ENCODE measurements at places on chromosomes 16 and 17.
A peak's percentile ranks its signal among the peaks of the same experiment; 100 is the strongest.

DNA sequence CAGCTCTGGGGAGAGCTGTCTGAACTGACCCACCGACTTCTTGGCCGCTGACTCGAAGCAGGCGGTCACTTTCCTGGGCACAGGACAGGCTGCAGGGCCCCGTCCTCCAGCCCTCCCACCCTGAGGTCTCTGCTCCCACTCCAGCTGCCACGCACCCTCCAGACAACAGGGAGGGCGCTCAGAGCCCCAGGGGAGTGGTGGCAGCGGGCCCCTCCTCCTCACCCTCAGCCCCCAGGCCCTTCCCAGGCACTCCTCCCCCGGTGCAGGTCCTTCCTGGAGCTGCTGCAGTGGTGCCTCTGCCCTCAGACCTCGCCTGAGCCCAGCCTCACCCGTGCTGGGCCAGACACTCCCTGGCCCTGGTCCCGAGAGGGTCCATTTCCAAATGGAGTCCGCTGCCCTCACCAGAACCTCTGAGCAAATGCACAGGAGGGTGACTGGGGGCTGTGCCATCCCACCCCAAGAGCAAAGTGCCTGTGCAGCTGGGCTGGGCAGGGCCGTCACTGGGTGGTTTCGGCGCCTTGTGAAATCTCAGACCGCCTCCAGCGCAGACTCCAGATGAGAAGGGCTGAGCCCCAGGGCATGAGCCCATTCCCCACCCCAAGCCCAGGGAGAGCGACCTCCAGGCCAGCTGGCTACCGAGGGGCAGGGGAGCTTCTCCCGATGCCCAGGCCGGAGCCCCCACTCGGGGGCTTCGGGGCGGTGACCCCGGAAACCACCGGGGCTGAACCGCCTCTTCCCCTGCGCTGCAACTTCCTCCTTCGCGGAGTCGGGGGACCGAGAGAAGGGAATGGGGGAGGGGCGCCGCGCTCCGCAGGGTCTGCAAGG lies 717 bp downstream of the CYBA start:
- DNase-seq: peak; percentile 65

DNA sequence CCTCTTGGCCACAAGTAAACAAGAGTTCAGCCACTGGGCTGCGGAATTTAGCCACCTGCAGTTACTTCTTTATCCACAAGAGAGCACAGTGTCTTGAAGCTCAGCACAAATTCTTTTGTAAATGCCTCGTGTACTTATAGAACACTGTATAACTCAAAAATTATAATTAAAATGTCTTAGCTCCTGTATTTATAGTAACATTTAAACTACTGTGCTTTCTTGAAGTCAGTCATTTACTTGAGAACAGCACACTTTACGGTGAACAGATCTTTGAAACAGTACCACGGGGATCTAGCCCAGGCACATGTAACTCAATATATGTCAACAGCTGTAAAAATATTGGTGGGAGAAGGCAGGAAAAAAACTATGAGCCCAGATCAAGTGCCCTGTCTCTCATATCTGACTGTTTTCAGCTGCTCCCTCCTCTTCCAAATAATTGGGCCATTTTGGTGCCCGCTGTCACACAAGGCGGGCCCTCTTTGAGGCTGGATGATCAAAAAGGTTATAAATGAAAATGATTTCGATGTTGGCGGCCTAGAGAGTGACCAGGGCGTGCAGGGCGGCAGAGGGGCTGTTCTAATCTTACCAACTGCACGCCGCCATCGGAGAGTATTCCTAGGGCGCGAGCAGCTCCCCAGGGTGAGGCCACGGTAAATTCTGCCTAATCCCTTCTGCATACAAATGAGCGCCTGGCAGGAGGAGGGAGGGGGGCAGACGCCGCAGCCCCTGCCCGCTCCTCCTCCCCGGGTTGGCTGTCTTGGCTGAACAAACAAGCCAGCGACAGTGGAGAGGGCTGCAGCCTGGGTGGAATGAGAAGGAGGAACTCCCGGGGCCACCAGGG lies 183.2 kb downstream of the C16orf78 start:
- no peak for DNase-seq

- DNase-seq: no peak
These were observed 15.4 kb downstream of the RBFOX3 start for GRCh38 chr17:79595471-79595870.

GRCh38 chr17:6567528-6568183 lies 11.3 kb upstream of the PITPNM3 start:
- no peak for DNase-seq

DNA sequence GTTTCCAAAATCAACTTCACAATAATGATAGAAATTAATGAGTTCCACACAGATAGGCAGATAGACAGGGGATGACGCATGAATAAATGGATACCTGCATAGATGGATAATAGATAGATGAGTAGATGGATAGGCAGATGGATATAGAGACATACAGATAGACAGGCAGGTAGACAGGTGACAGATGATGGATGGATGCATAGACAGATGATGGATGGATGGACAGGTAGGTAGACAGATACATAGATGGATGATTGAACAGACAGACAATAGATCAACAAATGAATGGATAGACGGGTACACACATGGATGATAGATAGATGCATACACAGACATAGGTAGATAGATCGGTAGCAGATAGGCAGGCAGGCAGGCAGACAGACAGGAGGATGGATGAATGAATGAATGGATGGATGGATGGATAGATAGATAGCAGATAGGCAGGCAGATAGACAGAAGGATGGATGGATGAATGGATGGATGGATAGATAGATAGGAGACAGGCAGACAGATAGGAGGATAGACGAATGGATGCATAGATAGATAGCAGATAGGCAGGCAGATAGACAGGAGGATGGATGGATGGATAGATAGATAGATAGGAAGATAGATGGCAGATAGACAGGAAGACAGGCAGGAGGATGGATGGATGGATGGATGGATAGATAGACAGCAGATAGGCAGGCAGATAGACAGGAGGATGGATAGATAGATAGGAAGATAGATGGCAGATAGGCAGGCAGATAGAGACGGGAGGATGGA lies 142.5 kb downstream of the RBFOX3 start:
- no peak for DNase-seq

GRCh38 chr17:74466828-74467184 lies 372 bp downstream of the CD300A start:
- DNase-seq: no peak

DNA sequence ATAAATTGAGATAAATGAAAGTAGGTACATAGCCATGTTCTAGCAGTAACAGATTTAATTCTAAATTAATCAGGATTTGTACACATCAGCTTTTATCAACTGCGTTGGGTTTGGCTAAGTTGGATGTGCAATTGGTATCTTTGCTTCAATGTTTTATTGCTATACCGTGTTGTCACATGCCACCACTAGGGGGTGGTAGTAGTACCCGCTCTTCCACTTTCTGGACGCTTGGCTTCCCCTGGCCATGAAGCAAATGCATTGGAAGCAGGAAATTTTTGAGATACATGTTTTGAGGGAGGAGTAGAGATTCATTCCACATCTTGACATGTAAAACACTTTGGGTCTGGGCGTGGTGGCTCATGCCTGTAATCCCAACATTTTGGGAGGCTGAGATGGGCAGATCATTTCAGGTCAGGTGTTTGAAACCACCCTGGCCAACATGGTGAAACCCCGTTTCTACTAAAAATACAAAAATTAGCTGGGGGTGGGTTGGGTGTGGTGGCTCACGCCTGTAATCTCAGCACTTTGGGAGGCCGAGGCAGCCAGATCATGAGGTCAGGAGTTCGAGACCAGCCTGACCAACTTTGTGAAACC lies 58.6 kb downstream of the EMP2 start:
- DNase-seq: peak; percentile 77

- peak; percentile 39 for DNase-seq
These were observed 150.7 kb downstream of the SOCS1 start for GRCh38 chr16:11105038-11105903.

GRCh38 chr17:44927696-44928095 lies 12.4 kb upstream of the GFAP start:
- no peak for DNase-seq

DNA sequence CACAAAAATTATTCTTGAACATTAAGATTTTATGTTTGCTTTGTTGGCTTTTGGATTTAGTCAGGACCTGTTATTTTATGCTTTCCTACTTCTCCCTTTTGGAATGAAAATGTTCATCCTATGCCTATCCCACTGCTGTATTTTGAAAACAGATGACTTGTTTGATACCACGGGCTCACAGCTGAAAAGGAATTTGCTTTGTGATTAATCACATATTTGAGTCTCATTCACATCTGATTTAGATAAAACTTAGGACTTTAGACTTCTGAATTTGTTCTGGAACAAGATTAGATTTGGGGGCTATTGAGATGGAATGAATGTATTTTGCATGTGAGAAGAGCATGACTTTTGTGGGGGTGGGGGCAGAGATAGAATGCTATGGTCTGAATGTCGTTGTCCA lies 1012.6 kb downstream of the CDH11 start:
- no peak for DNase-seq

- no peak for DNase-seq
These were observed 10.0 kb upstream of the CCL23 start for GRCh38 chr17:36027761-36028160.

- DNase-seq: no peak
These were observed 101.6 kb upstream of the TOB1 start for GRCh38 chr17:50967795-50968194.

- no peak for DNase-seq
These were observed 2.9 kb upstream of the CYLD start for GRCh38 chr16:50739031-50739430.

DNA sequence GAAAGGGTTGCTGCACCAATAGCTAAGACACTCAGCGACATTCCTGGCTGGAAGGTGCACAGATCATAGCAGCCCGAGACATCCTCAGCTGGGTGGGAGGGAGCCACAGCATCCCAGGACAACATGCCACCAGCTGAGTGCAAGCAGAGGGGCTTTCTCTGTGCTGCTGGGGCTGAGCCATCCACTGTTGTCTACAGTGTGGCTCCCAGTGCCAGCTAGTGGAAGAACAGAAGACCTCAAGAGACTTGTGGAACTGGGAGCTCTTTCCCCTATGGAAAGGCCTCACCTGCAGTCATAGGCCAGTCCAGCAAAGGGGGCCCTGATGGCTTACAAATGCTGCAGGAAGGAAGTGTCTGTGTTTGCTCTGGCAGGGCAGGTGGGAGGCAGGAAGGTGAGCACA lies 131.0 kb downstream of the C16orf78 start:
- no peak for DNase-seq

DNA sequence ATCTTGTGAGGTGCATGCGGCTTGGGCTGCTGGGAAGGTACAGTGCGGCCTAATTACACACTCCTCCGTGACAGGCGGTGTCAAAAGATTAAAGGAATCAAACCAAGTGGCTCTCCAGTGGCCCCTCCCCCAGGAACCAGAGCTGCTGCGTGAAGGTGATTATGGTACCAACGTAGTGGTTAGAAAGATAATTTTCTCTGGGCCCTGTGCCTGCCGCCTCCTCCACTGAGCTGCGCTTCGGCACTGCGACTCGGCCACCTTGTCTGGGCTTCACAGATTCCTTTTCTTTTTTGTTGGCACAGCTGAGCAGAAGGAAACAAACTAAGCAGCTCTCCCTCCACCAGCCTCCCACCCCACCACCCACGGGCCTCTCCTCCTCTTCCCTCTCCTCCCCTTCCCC lies 113.2 kb upstream of the SDK2 start:
- no peak for DNase-seq

GRCh38 chr16:88415713-88416323 lies 33.1 kb downstream of the ZNF469 start:
- no peak for DNase-seq

DNA sequence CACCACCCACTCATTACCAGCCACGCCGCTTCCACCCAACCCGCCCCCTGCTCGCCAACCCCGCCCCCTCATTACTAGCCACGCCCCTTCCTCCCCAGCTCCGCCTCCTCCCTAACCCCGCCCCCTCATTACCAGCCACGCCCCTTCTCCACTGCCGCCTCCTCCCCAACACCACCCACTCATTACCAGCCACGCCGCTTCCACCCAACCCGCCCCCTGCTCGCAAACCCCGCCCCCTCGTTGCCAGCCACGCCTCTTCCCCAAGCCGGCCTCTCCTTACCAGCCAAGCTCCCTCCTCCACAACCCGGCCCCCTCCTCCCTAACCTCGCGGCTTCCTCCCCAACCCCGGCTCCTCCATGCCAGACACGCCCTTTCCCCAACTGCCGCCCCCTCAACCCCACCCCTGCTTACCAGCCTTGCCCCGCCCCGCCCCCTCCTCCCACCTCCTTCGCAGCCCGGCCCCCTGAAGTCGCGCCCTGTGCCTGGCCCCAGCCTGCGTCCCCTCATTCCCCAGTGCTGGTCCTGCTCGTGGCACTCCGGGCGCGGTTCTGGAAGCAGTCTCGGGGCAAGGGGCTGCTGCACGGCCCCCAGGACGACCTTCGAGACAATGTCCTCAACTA lies 7.3 kb downstream of the SLC22A31 start:
- peak; percentile 75 for DNase-seq

DNA sequence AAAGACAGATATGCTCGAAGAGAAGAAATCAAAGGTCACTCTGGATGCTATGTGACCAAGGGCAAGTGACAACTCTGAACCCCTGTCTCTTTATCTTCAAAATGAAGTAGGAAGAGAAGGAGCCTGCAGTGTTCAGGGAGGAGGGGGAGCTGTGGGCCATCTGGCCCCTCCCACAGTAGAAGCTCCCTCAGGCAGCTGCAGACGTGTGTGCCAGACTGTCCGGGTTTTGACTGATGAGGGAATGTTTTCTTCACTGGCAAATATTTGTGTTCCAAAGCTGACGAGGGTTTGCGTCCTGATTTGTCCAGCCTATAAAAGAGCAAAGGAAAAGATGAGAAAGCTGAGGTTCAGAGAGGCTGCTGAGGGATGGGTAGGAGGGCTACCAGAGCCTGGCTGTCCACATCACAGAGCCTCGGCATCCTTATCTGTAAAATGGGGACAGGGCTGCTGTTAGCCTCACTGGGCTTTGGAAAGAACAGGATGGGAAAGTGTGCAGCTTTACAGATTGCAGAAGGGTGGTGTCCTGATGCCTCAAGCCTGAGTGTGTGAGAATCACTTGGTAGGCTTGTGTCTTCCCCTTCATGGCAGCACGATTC lies 1.8 kb upstream of the GINS2 start:
- no peak for DNase-seq

DNA sequence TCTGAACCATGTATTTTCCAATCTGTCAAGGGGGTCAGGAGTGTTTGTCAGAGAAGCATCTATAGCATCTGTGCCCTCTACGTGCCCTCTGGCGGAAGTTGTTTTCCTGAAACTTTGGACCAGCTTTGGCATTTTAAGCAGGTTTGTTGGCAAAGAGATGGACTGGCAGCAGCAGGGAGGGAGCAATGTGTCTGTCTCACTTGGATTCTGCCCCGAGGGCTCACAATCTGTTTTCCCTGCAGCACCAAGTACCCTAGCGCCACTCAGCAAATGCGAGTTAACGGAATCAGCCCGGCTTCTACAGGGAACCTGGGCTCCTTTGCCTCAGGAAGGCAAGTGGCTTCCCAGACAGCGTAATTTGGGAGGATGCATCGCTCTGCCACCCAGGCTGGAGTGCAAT lies 17.4 kb downstream of the DUSP14 start:
- DNase-seq: no peak

DNA sequence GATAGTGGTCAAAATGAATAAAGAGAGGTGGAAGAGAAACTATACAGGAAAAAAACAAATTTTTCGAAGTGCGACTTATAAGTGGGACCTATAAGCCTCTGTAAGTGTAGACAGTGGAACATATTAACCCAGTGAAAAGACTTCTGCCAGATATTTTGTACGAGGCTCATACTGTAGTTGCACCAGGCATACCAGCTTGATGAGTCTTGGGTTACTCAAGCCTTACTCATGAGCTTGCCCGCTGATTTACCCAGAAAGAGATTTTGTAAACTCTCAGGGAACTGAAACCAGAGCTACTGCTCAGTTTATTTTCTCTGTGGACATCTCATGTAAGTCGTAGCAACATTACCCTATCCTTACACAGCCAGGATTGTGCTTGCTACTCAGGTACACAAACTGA lies 708.0 kb upstream of the SOX9 start:
- DNase-seq: no peak
